ENCODE measurements at places on chromosomes 3 and 15.

GRCh38 chr3:165553371-165553770 is 283.9 kb downstream of the BCHE start:
- no peak for DNase-seq

- no peak for DNase-seq
Measured at GRCh38 chr3:150218236-150218635, 189.9 kb upstream of the TSC22D2 start.

GRCh38 chr3:119302697-119303551 is 8.7 kb downstream of the ARHGAP31 start:
- DNase-seq, result no peak

GRCh38 chr15:74382004-74382816 is 14.8 kb upstream of the CYP11A1 start:
- DNase-seq, result peak; percentile 75

DNA sequence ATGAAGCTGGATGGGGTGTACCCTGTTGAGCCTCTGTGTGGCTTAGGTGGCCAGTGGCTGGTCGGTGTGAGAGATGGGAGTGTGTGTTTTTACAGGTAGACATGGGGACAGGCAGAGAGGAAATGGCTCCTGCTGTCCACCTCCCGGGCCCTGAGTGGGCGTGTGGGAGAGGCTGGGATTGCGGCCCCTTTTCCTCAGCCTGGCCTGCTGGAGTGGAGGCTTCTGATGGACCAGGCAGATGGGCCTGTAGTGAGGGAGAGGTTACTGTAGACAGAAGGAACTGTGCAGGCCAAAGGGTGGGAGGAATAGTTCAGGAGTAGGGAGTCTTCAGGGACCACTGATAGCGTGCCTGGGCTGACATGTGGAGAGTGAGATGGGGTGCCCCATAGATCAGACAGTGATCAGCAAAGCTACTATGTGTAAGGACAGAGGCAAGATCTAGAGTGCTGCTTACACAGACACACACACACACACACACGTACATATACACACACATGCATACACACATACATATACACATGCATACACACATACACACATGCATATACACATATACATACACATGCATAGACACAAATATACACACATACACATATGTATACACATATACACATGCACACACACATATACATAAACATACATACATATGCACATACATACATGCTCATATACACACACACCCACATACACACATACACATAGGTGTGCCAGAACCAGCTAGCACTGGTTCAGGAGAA is 26.4 kb downstream of the ACAA1 start:
- no peak for DNase-seq

DNA sequence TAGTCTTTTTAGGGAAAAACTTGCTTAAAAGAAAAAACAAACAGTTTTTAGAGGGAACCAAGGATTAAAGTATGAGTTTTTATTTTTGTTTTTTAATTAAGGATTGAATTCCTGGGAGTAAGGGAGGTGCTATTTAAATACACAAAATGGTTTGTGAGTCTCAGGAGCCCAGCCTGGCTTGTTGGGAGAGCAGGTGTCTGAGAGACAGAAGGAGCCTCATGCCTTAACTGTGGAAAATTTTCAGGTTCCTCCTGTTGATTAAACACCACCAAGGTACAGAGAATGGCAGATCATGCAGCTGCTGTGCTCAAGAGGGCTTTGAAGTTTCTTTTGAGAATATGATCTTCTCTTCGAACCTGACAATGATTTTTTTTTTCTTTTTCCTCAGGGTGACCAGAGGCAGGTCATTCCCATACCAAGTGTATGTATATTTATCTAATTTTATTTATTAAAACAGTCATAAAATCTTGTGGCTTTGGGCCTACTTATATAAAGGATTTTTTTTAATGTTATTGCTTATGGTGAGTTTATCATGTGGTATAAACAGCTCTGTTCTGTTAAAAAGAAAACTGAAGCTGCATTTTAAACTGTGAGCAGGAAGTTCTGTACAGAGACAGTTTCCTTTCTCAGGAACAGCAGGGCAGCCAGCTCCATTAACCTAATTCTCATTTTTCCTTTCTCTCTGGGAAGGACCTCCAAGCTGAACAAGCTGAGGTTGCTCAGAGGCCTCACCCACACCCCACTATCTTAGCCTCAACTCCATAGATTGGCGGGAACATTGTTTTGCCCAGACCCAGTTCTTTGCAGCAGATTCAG is 33.7 kb upstream of the VILL start:
- no peak for DNase-seq

DNA sequence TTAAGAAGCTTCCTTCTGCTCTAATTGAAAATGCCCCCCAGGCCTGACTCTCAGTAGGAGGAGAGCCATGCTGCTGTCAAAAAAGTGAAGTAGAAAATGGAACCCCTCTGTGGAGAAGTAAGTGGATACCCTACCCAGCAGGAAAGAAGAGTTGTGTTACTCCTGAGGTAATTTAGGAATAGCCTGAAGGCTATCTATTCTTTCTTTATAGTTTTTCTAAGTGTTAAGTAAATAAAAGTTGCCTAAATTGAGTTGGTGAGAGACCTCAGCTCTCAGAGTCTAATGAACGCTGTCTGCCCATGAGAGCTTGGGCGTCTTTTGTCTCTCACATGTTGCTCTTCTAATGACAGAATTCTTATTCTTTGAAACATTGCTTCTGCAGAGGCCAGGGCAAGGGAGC is 116.2 kb downstream of the NSUN3 start:
- DNase-seq, result no peak

DNA sequence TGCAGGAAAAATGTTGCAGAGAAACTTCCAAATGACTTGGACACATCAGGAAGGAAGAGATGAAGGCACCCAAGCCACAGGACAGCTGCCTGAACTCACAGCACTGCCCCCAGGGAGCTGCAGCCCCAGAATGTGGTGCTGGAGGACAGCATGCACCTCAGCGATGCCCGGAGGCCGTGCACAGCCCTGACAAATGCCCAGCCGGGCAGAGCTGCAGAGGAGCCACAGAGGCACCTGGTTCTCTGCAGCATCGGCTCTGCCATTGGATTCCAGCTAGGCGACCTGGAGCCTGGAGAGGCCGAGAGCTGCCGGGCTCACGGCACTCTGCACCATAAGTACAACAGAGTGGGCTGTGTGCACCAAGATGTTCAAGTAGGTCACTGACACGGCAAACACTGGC is 97.5 kb downstream of the OCA2 start:
- DNase-seq, result no peak

Measured in T-helper 9 cell (primary cell).